Heart left ventricle (tissue), 16 donors: ENCODE measurements at places on chromosomes 1 and 21. TPM values are rescaled to one million over a fixed set of nuclear protein-coding genes. Genes with fewer than 3 reads are reported as not detected.

Gene ABCB10
- total RNA-seq = 8.4 TPM

Gene HES5
- 1.2 TPM for total RNA-seq

Gene HUNK
- total RNA-seq = 0.20 TPM

Gene TIE1
- total RNA-seq = 55.4 TPM

Gene HLX
- 7.6 TPM for total RNA-seq

Gene C1orf56
- 10.1 TPM for total RNA-seq

Gene OR14K1
- total RNA-seq = not detected

Gene HHAT
- 1.8 TPM for total RNA-seq

Gene UBXN11
- total RNA-seq = 7.6 TPM

Gene CNIH3
- total RNA-seq = not detected

Gene FCAMR
- total RNA-seq = not detected

Gene PRR9
- 1.1 TPM for total RNA-seq

Gene HSF2BP
- not detected for total RNA-seq

Gene CELA2B
- not detected for total RNA-seq

Gene NOS1AP
- total RNA-seq = 6.2 TPM

Gene UMODL1
- total RNA-seq = not detected

Gene OR2T2
- not detected for total RNA-seq

Gene PLA2G4A
- 1.1 TPM for total RNA-seq

Gene WNT3A
- not detected for total RNA-seq

Gene ADORA1
- 0.81 TPM for total RNA-seq

Gene UBL4B
- not detected for total RNA-seq

Gene PLPP3
- 221 TPM for total RNA-seq

Gene TNNT2
- total RNA-seq = 6,169 TPM

Gene U2AF1
- 5.6 TPM for total RNA-seq

Gene DNAJB4
- total RNA-seq = 134 TPM

Gene NBPF11
- total RNA-seq = 4.9 TPM

Gene CHD1L
- 8.4 TPM for total RNA-seq
